ENCODE measurements at places on chromosomes 12 and 14. TPM values are rescaled to one million over a fixed set of nuclear protein-coding genes. Genes with fewer than 3 reads are reported as not detected.

Gene RPGRIP1
- 0.36 TPM for polyA plus RNA-seq

Gene AHNAK2
- polyA plus RNA-seq = 2.2 TPM

Gene SLC5A8
- 51.2 TPM for polyA plus RNA-seq

- no peak for DNase-seq
These were observed 17.1 kb upstream of the EMP1 start for GRCh38 chr12:13179211-13180074.

DNA sequence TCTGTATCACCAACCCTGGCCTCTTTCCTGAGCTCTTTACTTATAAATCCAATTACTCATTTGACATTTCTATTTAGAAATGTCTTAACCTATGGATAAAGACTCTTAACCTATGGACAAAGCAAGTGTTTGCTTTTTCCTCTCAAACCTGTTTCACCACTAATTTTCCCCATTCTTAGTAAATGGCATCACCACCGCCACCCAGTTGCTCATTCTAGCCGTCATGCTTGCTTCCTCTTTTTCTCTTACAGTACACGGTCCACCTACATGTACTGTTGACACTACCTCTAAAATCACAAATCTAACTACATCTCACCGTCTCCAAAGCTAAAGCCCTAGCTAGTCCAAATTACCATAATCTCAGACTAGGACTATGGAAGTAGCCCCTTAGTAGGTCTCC is 60.0 kb downstream of the CAPS2 start:
- no peak for DNase-seq

DNA sequence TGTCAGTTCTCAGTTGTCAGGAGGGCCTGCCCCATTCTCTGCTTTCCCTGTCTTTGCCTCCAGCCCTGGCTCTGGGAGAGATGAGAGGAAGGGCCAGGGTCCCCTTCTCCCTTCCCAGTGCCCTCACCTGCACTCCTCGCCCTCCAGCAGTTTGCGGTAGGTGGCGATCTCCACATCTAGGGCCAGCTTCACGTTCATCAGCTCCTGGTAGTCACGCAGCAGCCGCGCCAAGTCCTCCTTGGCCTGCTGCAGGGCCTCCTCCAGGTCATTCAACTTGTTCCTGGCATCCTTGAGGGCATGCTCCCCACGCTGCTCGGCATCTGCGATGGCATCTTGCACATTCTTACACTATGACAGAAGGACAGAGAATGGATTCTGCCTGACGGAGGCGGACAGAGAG is 5.4 kb downstream of the KRT2 start:
- DNase-seq = no peak

Gene CISTR
- polyA plus RNA-seq = 0.35 TPM
